Activated T-helper 1 cell treated with anti-CD3 and anti-CD28 coated beads, Interleukin-12 subunit alpha, Interleukin-12 subunit beta, Interleukin-2, Interleukin-4 antibody, amounts not matched to agents 30 ng/mL and 10 ng/mL and 1 ng/mL, durations not matched to agents 14 hours and 24 hours and 36 hours (primary cell): ENCODE measurements at places on chromosomes 2 and 18. TPM values are rescaled to one million over a fixed set of nuclear protein-coding genes. Genes with fewer than 3 reads are reported as not detected.

DNA sequence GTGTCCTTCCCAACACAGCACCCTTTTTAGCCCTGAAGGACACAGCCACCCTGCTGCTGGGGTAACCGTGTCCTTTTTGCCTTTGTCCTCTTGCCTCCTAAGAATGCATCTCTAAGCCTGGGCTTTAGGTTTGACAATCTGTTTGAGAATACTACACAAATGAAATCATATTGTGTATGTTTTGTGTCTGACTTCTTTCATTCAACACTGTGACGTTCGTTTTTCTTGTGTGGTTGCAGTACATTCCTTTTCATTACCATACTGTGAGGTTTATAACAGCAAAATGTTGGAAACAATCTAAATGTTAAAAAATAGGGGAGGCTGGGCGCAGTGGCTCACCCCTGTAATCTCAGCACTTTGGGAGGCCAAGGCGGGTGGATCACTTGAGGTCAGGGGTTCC lies 11.2 kb downstream of the ASPRV1 start:
- no peak for DNase-seq

The LRP1B gene
- total RNA-seq = not detected in 2 replicates

The ERCC3 gene
- 63.1 and 65.5 TPM in 2 replicates for total RNA-seq

DNA sequence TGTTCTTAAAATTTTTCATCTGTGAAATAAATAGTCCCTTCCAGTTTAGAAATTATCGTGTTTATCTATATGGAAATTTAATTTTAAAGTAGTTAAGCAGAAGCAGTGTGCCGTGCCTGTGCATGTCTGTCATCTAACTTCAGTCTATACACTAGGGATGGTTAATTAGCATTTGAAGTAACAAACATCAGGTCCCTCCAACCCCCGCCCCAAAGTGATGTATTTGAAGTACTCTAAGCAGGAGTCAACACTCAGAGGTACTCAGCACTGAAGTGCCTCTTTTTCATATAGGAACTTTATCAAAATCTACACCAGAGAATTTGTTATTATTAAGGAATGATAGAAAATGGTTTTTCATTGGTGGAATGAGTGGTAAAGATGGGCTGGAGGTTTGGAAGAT lies 33.0 kb downstream of the LANCL1 start:
- DNase-seq = no peak

The PRKCE gene
- 11.7 and 12.7 TPM in 2 replicates for total RNA-seq

GRCh38 chr2:207676827-207677354 lies 34.5 kb upstream of the CCNYL1 start:
- no peak for DNase-seq

The CDH7 gene
- not detected in 2 replicates for total RNA-seq

DNA sequence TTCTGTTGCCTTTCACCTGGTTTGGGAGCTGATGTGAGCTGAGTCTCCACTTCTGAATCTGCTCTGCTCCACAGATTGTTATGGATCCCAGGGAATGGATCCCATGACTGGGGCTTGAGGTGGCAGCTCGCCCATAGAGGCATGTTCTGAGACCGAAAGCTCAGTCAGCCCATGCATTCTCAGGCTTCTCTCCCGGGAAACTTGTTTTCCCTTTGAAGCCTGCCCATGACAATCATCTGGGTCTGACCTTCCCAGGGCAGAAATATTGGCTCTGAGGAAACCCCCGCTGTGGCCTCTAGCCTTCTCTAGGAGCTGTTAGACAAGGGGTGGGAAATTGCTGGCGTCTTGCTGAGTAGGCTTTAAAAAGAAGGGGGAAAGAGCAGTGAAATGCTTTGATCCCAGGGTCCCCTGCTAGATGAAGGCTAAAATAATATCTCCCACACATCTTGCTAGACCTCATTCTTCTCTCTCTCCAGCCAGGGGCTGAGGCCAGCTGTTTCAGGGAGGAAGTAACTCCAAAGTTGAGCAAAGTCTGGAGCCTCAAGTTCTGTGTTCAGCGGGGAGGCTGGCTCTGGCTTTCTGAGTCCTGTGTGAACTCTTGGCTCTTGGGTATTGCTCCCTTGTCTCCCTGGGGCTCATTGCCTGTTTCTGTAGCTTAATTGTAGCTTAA lies 2.0 kb downstream of the VAMP8 start:
- no peak for DNase-seq

The SPATA3 gene
- not detected in 2 replicates for total RNA-seq

- no peak for DNase-seq
Measured at GRCh38 chr2:37068686-37069085, 15.5 kb downstream of the HEATR5B start.

- DNase-seq = no peak
Measured at GRCh38 chr2:204790076-204790475, 244.8 kb downstream of the PARD3B start.

DNA sequence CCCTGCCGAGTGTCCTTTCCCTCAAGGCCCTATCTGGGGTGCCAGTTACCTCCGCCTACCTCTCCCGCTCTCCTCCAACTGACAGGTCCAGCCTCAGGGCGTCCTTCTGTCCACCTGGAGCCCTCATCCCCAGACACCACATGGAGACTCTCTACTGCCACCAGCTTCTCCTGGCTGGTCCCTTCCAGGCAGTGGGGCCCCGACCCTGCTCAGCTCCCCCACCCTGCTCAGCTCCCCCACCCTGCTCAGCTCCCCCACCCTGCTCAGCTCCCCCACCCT lies 74.0 kb upstream of the ODC1 start:
- no peak for DNase-seq

The CDH20 gene
- total RNA-seq = not detected in 2 replicates

GRCh38 chr2:111028720-111029119 lies 92.0 kb upstream of the BCL2L11 start:
- DNase-seq = no peak

DNA sequence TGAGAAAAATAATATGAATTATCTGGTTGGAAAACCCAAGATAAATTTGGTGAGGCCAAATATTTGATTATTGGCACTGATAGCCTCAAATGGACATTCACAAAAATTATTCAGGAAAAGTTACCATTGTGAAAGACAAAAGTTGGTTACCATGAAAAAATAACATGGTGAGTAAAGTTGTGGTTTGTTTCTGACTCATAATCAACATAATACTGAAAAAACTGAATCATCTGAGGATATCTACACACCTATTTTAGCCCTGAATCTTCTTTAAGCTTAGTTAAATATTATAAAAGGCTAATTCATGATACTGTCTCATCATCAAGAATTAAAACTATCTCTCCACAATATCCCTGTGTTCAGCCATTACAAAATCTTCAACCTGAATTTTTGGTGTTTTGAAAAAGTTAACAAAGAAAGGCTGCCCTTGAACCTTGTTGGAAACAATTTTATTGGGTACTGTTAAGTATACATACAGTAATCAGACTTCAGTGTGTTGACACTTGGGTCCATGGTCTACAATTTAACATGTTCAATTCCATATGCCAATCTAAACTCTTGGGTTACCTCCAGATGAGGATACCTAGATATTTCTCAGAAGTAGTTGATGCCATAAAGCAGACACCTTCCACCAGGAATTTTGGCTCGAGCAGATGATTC lies 607.5 kb upstream of the SLC39A10 start:
- no peak for DNase-seq

The GAL3ST2 gene
- 0.51 and 0.60 TPM in 2 replicates for total RNA-seq

The SIX3 gene
- total RNA-seq = not detected in 2 replicates

The CFAP65 gene
- total RNA-seq = not detected in 2 replicates

DNA sequence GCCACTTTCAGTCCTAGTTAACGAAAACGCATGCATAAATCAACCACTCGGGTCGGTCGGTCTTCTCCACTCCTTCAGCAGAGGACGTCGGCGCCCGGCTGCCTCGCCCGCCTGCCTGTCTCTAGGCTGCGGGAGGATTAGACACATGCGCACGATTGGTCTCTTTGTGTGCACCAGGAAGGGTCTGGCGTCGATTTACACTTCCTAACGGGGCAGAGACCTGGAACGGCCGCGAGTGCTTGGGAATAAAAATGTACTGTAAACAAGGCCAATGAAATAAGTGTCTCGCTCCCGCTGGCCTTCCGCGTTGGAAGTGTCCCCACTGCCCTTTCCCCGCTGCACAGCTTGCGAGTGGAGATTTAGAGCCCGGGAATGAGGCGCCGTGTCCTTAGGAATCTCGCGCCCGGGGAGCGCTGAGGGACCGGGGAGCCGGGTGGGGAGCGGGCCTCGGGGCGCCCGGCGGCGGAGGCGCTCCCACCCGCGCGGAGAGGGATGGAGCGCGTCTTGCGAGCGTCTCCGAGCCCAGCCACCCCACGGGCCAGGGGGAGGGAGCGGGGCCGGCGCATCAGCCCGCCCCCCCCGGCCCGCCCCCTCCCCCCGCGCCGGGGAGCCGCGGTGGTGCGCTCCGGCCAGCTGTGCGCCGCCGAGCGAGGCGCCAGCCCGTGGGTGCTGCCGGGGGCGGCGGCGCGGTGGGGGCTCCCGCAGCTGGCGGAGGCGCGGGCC lies at the start of gene DOK6:
TSS of gene DOK6 (plus strand) at position 636 of the 723 bp plus-strand sequence.
- no peak for DNase-seq

DNA sequence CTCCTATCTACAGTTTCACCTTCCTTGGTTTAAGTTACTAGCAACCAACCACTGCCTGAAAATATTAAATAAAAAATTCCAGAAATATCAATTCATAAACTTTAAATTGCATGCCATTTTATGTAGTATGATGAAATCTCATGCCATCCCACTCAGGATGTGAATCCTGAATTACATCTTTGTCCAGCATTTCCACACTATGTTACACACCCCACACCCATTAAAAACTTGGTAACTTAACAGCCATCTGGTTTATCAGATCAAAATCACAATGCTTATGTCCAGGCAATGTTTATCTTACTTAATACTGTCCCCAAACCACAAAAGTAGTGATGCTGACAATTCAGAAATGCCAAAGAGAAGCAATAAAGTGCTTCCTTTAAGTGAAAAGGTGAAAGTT lies 21.6 kb downstream of the CUL3 start:
- no peak for DNase-seq

DNA sequence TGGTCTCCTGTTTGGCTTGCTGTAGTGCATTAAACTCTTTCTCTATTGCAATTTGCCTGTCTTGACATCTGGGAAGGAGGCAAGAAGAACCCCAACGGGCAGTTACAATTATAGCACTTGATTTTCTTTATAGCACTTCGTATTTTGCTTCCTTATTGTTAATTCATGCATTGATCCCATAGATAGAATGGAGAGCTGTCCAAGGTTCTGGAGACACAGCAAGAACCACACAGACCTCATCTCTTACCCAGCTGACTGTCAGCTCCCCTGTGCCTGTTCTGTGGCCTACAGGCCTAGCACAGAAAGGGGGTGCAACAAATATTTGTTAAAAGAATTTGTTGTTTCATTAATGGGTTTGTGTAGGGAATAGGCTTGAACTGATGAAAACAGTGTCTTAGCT lies 194.3 kb downstream of the GALNT1 start:
- DNase-seq = no peak

GRCh38 chr2:216339456-216340279 lies 32.6 kb downstream of the MARCHF4 start:
- DNase-seq = no peak

The C2orf92 gene
- 16.1 and 17.2 TPM in 2 replicates for total RNA-seq

DNA sequence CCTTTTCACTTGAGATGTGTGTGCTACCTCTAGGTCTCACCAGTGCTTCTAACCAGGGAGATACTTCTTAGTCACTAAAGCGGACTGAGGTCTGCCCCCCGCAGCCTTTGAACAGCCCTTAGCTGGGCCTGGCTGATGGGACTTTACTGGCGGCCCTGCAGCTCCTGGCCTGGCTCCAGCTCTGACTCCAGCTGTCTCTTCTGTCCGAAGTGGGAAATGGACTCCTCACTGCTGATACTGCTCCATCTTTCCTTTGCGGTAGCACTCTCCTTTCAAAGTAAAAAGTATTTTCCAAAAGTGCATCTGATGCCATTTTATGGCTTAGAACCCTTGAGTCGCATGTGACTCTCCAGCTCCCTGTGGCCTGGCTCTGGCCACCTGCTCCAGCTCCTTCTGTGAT lies 64.5 kb downstream of the ATP9B start:
- no peak for DNase-seq

The CCBE1 gene
- total RNA-seq = 0.02 TPM in 1 of 2 replicates, not detected in the other

The CRYGA gene
- total RNA-seq = not detected in 2 replicates

GRCh38 chr18:76486574-76486973 lies 8.5 kb downstream of the ZNF516 start:
- DNase-seq = no peak

GRCh38 chr18:55031164-55031563 lies 71.9 kb upstream of the CCDC68 start:
- DNase-seq = no peak

DNA sequence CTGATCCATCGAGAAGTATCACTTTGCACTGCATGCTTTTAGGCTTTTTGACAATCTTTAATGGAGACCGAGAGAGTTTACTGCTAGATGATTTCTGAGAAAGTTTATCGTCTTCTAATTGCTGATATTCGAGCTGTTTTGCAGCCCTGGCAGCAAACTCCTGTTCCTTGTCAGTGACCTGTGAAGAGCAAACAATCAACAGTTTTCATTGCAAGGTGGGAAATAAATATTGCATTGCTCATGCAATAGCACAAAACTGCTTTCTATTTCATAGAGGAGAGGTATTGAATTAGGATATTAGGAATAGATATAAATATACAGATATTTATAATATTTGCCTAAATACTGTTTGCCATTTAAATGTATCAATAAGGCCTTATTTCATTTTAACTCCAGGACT lies 65.5 kb downstream of the EPB41L3 start:
- DNase-seq = no peak

The HMSD gene
- 19.7 and 27.8 TPM in 2 replicates for total RNA-seq

GRCh38 chr2:37617119-37617892 lies 54.1 kb downstream of the CDC42EP3 start:
- DNase-seq = no peak

DNA sequence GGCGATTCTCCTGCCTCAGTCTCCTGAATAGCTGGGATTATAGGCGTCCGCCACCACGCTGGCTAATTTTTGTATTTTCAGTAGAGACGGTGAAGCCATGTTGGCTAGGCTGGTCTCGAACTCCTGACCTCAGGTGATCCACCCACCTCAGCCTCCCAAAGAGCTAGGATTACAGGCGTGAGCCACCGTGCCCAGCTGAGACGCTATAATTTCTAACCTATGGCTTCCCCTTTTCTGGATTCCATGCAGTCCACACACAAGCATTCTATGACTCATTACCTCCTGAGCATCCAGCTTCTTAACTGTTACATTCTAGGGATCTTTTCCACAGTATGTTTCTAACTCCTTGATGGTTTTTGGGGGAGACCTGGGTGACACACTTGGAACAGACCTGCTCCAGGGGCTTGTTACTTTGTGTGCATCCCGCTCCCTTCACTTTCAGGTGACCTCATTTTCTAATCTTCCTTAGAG lies 11.8 kb upstream of the KCMF1 start:
- no peak for DNase-seq

GRCh38 chr2:147273106-147273505 lies 571.7 kb upstream of the ACVR2A start:
- DNase-seq = no peak

The RNF125 gene
- 32.2 and 34.6 TPM in 2 replicates for total RNA-seq

The SLC11A1 gene
- 0.05 and 0.27 TPM in 2 replicates for total RNA-seq

The LANCL1 gene
- 27.3 and 33.6 TPM in 2 replicates for total RNA-seq

DNA sequence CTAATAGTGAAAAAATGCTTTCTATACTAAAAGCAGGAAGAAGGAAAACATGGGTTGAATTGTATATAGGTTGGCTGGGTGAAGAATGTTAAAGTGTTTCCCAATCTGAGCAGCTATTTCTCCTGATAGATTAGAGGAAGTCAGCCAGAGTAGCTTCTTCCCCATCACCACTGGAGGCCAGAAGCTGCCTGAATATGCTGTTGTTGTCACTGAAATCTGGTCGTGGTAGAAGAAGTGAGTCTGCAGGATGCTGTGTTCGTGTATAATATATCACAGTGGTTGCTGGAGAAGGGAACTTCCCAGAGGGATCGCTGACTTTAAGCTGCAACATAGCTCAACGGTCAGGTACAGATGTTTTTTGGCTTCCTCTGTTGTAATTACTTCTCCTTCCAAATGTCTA lies 247.5 kb upstream of the LRATD1 start:
- no peak for DNase-seq

The ACMSD gene
- not detected in 2 replicates for total RNA-seq

The STARD6 gene
- 0.54 and 0.65 TPM in 2 replicates for total RNA-seq

- peak; percentile 30 for DNase-seq
Measured at GRCh38 chr2:112121682-112122254, 16.4 kb upstream of the FBLN7 start.
